ENCODE measurements at places on chromosomes 1 and 21.

DNA sequence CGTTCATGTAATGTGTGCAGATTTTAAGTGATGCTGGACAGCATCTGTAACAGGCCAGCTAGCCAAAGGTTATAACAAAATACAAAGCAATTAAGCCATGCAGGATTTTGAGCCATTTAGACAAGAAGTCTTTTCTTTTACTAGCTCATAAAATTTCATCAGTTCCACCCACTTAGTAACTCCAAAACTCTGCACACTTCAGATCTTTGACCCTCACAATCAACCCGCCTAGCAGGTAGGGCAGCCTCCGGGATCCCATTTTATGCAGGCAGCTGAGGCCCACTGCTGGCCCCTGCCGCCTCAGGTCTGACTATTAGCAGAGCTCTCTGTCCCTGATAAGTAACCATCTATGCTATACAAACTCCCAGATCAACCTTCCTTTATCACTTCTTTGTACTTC lies 9.2 kb downstream of the LBR start:
- no peak for DNase-seq

- no peak for DNase-seq
These were observed 6.5 kb downstream of the PYCR2 start for GRCh38 chr1:225917536-225917935.

- no peak for DNase-seq
These were observed 133.4 kb downstream of the CASZ1 start for GRCh38 chr1:10662824-10663677.

- DNase-seq, result no peak
These were observed 425.1 kb upstream of the ADAMTS5 start for GRCh38 chr21:27391990-27392389.

DNA sequence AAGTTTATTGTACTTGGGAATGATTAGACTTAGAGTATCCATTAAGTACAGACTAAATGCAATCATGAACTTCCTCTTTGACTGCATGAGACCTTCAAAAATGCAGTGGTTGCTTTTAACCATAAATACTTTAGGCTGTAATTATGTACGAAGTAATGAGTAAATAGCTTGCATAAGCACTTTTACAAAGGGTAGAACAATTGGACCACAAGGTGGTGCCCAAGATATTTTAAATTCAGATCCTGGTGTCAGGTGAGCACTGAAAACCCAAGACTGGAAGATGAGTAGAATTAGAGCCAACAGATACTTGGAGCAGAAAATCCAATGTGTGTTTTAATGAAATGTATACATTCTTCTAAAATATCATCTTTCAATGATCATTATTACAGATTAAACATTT lies 43.4 kb upstream of the RHOU start:
- no peak for DNase-seq

DNA sequence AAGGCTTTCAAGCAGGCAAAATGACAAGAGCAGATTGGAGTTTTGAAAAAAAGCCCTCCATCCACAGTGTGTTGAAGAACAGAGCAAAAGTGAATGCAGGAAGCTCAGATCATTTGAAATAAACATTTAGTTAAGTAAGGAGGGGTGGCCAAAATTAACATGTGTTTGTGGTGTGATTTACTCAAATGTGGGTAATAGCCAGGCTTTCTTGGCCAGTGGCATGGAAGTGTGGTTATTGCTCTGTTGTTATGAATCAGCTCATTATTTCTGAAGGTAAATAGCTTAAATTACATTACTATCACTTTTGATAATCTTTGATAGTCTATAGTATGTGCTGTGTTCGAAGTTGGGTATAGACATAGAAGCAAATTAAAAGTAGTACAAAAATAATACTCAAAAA lies 485.9 kb downstream of the LMO4 start:
- no peak for DNase-seq

- no peak for DNase-seq
These were observed 322.7 kb downstream of the ZNF326 start for GRCh38 chr1:90317628-90318027.

- DNase-seq, result no peak
These were observed 7.6 kb downstream of the CDKN2C start for GRCh38 chr1:50977575-50978143.

GRCh38 chr21:41006636-41007035 lies 159.7 kb upstream of the DSCAM start:
- DNase-seq, result no peak

GRCh38 chr1:8873506-8874229 lies 4.8 kb downstream of the ENO1 start:
- peak; percentile 93 for DNase-seq

DNA sequence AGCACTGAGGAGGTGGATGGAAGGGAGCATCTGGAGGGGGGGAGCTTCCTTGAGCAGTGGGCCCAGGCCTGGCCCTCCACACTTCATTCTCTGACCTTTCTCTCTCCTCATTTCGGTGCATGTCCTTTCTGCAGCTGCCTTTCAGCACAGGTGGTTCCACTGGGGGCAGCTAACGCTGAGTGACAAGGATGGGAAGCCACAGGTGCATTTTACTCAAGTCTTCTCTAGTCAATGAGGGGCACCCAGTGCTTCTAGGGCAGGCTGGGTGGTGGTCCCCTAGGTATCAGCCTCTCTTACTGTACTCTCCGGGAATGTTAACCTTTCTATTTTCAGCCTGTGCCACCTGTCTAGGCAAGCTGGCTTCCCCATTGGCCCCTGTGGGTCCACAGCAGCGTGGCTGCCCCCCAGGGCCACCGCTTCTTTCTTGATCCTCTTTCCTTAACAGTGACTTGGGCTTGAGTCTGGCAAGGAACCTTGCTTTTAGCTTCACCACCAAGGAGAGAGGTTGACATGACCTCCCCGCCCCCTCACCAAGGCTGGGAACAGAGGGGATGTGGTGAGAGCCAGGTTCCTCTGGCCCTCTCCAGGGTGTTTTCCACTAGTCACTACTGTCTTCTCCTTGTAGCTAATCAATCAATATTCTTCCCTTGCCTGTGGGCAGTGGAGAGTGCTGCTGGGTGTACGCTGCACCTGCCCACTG lies 43.2 kb downstream of the YARS1 start:
- no peak for DNase-seq

- no peak for DNase-seq
These were observed 19.6 kb upstream of the SLC26A9 start for GRCh38 chr1:205962821-205963221.

DNA sequence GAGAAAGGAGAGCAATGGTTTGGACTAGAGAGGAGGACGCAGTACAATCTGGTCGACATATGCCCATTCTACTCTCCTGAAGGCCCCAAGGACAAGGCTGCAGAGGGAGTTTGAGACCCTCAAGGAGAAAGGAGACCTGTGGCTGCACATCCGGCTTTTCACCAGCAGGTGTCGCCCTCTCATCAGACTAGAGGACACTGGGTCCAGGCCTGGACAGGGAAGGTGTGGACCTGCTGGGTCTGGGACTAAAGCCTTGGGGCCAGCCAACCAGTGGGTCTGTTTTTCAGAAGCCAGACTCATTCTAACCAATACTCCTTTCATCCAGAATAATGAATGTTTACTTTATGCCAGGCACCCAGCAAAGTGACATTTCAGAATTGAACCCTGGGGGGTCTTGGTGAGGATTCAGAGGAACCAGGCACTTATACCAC lies 5.0 kb downstream of the SRARP start:
- DNase-seq, result no peak

GRCh38 chr1:228825840-228826484 lies 90.7 kb downstream of the RHOU start:
- no peak for DNase-seq

GRCh38 chr1:22208268-22208972 lies 65.5 kb upstream of the WNT4 start:
- no peak for DNase-seq

GRCh38 chr1:234694661-234695060 lies 84.7 kb upstream of the IRF2BP2 start:
- no peak for DNase-seq

DNA sequence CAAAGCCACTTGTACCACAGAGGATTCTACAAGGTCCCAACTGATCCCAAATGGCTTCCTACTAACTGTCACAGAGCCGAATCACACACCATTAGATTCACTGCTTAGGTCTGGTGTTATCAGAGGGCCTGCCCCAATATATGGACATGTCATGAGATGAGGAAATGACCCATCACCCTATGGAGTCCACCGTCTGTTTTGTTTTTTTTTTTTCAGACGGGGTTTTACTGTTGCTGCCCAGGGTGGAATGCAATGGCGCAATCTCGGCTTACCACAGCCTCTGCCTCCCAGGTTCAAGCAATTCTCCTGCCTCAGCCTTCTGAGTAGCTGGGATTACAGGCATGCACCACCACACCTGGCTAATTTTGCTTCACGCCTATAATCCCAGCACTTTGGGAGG lies 83.8 kb upstream of the ETS2 start:
- no peak for DNase-seq

- no peak for DNase-seq
These were observed 25.9 kb downstream of the S100A6 start for GRCh38 chr1:153509729-153510354.

DNA sequence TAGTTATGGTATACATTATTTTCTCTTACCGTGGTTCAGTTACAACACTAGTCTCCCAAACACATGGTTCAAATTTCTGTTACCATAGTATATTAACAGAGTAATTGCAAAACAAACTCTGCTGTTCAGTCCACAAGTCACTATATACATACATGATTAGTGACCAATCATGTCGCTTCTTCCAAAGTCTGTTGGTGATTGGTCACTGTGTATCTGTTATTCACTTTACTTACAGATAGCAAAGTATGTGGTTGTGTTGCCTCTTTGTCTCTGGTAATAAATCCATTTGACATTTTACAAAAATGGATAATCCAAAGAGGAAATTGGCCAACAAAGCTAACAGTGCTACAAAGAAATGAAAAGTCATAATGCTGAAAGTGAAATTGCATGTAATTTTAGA lies 107.2 kb downstream of the RABGAP1L start:
- DNase-seq, result no peak

- no peak for DNase-seq
These were observed 34.5 kb downstream of the PARP1 start for GRCh38 chr1:226373376-226373775.

GRCh38 chr1:171984850-171985485 lies 143.7 kb downstream of the DNM3 start:
- DNase-seq, result no peak

- no peak for DNase-seq
These were observed 89.4 kb upstream of the UBE2U start for GRCh38 chr1:64114012-64114525.

DNA sequence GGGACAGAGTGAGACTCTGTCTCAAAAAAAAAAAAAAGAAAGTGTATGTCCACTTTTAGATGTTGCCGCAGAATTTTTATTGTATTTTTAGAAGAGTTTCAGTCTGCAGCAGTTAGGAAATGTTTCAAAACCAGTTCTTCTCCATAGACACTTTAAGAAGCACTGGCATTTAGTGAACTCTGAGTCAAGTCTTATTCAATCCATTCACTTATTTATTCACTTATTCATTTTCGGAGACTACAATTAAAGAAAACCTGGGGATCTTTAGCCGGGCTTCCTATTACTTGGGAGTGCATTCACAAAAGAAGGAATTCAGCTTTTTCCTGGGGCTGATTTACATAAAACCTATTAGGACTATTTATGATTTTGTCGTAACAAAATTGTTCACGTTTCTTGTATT lies 12.3 kb downstream of the RCAN3 start:
- DNase-seq, result no peak

DNA sequence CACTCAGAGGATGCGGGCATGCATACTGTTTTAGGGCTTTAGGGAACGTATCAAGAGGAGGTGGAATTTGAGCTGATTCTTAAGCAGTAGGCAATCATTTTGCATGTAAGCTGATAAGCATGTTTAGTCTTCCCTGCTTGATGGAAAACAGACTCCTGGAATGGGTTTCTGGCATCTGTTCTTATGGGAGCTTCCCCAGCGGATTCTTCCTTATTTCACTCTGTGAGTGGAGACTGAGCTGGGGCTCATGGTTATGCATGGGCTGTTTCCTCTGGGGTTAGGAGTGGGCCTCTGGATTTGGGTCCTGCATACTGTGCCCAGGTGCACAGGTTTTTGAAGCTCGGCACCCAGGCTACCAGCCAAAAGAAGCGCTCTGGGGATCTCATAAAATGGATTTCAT lies 93.4 kb downstream of the DIRAS3 start:
- no peak for DNase-seq

- no peak for DNase-seq
These were observed 7.1 kb downstream of the C1orf21 start for GRCh38 chr1:184393962-184394361.

DNA sequence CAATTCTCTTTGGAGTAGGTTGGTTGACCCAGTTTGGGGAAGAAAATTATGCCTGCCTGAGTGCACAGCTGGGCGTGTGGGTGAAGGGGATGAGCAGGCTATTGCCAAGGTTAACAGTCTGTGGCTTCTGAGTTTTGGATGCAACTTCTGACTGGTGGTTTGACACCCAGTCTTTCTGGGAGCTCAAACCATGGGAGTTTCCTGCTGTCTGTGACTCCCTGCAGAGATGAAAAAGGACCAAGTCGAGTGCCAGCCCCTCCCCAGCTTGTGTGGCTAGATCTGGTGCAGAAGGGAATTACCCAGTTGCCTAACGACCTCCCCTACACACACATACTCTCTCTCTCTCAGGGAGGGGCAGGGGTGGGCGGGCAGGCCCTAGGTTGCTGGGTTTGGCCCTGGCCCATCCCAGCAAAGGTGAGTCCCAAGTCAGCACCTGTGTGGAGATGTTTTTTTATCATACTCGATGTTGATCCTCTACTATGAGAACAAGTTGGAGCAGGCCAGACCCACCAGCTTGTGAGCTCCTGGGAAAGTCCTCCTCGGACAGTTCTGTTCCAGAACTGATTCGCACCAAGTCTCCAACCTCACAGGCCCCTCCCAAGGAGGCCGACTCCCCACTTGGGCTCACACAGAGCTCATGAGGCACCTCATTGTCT lies 28.2 kb downstream of the PKP1 start:
- no peak for DNase-seq

- no peak for DNase-seq
These were observed 42.9 kb downstream of the CAPZB start for GRCh38 chr1:19442154-19443096.

GRCh38 chr1:95509989-95510388 lies 276.0 kb downstream of the RWDD3 start:
- DNase-seq, result no peak

- DNase-seq, result no peak
These were observed 26.5 kb downstream of the BCL9 start for GRCh38 chr1:147567594-147568381.

DNA sequence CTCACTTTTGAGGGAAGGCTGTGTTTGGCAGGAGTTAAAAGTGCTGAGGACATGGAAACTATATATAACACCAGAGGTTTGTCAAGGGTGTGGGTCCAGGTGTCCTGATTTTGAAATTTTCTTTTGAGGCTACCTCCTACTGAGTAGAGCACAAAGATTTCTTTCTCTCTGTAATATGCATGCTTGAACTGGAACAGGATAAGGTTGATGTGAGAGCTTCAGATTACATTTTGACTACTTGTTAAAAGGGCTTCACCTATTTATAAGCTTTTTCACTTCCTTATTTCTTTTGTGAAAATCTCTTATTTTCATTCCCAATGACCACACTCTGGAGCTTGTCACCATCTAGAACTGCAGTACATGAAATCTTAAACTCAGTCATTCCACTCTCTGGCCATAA lies 59.8 kb upstream of the PLA2G4A start:
- DNase-seq, result no peak
